ENCODE measurements at places on chromosomes 7 and 10.

DNA sequence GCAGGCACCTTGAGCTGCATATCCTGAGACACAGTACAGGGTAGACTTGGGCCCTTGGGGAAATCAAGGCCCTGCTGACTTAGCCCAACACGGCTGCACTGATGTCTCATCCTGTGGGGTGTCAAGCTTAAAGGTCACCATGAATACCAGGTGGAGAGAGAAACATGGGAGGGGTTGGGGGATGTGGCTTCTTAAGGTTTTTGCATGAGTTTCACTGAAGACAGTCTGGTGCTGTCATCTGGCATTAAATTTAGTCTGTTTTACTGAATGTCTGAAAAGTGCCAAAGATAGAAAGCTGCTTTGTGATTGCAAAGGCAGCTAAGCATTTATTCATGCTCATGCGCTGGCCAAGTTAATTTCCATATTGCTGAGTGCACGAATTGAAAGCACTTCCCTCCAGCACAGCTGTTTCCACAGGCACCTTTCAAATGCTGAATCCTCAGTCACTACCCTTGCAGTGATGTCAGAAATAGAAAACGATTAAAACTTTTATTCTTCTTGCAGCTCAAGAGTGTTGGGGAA is 102.1 kb downstream of the OSBPL3 start:
- DNase-seq: no peak

DNA sequence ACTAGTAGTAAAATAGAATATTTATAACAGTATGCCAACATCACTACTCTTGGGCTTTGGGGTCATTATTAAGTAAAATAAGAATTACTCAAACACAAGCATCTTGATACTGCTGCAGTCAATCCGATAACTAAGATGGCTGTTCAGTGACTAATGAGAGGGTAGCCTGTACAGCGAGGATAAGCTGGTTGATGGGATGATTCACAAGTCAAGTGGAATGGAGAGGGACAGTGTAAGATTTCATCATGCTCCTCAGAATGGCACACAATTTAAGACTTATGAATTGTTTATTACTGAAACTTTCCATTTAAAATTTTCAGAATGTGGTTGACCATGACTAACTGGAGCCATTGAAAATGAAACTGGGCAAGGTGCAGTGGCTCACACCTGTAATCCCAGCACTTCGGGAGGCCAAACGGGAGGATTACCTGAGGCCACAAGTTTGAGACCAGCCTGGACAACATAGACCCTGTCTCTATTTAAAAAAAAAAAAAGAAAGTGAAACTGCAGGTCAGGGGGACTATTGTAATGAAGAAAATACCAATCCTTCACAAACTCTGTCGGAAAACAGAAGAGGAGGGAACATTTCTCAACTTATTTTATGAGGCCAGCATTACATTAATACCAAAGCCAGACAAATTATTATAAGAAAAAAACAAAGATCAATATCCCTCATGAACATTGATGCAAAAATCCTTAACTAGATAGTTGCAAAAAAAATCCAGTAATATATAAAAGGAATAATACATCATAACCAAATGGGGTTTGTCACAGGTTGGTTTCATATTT is 11.2 kb downstream of the AVL9 start:
- no peak for DNase-seq

- no peak for DNase-seq
These were observed 93.6 kb downstream of the PRLHR start for GRCh38 chr10:118501637-118502440.

- no peak for DNase-seq
These were observed 7.9 kb downstream of the COBL start for GRCh38 chr7:51308696-51309095.

DNA sequence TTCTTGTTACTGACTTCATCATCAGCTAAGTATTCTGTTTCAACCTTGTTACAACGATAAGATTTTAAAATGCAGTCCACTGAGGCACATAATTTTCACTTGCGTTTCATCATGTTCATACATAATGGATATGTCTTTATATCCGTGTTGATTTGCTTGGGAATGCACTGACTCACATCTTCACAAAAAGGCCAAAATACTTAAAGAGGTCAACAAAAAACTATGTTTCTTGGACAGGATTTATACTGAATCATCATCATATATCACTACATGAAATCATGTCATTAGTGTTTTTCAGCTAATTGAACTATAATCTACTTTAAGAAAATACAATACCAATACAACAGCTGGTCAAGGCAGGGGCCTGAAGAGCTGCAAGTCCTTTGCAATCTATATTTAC is 324.5 kb upstream of the KLF6 start:
- DNase-seq: no peak

DNA sequence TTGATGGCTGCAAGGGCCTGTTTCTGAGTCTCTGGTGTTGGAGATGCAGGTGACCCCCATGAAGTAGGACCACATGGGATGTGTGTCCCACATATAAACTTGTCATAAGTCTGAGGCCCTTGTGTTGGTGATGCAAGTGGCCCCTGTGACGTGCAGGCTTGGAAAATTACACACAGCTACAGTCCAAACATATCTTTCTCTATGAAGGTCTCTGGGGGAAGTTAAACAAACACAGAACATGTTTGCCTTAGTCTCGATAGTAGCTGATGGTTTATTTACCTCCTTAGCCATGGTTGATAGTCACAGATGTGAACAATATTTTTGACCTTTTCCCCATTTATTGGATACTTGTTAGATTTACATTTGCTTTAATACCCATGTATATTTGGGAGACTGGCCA is 64.7 kb downstream of the ADCY1 start:
- DNase-seq: no peak

GRCh38 chr7:145474009-145474686 is 638.3 kb upstream of the TPK1 start:
- DNase-seq: no peak

GRCh38 chr10:117677890-117678500 is 135.4 kb downstream of the EMX2 start:
- DNase-seq: no peak

DNA sequence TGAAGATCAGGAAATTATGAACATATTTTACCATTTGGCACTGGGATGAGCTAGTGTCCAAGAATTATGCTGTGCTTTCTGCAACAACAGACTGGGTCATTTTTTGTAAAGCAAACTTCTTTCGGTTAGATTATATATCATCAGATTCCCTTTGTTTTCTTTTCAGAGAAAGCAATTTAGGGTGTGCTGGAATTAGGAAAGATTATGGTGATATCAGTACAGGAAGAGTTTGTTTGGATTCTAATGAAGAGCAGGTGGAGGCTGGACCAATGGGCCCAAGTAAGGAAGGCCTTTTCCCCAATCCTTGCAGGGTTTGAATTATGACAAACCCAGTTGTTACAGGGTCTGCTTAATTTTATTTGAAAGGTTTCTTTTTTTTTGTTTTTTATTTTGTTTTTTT is 1092.8 kb downstream of the KCNMA1 start:
- DNase-seq: no peak

DNA sequence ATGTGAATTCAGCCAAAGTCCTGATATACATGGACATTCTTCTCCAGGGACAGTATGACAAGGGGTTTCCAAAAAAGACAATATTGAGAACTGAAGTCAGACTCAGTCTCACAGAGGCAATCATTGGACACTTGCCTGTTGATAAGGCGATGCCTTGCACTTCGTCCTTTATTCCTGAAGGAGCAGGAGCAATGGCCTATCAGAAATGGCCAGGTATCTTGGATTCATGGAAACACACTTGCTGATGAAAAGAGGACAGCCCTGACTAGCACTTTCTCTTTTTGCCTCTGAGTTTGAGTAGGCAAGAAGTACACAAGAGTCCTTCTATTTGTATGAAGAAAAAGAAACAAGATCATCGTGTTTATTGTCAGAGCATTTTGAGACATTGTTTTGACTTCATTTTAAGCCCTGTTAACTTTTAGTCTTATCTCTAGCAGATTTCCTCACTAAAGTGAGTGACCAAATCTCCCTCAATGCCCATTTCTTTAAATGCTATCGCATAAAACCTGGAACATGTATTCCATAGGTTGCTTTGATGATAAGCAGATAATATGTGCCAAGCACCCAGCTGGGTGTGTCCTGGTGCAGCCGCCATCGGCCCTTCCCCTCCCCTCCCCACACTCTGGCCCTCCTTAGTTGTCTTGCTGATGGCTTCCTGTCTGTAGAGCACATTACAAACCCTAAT is 26.6 kb downstream of the ST8SIA6 start:
- no peak for DNase-seq

DNA sequence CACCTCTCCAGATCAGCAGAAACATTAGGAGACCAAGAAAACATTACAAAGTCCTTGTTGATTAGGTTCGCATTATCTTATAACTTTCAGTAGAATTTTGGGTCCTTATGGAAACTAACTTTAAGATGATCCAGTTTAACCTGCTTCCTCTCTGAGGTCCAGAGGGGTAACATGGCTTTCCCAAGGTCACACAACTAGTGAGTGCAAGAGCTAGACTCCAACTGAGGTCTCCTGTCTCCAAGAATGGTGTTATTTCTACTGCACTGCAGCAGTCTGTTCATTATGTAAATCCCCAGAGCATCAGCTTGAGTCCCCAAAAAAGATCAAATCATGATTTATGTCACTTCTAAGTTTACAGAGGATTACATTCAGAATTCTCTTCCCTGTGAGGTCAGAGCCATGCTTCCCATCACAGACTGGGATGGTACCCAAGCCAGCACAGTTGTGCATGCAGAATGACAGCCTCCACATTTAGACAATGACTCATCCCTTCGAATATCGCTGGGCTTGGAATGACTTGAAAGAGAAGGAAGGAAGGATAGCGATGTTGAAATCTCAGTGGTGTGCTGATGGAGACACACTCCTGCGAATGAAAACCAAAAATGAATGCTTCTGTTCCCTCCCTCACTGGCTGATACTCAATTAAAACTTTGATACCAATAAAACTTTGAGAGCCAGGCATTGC is 163.1 kb upstream of the PLXNA4 start:
- no peak for DNase-seq

DNA sequence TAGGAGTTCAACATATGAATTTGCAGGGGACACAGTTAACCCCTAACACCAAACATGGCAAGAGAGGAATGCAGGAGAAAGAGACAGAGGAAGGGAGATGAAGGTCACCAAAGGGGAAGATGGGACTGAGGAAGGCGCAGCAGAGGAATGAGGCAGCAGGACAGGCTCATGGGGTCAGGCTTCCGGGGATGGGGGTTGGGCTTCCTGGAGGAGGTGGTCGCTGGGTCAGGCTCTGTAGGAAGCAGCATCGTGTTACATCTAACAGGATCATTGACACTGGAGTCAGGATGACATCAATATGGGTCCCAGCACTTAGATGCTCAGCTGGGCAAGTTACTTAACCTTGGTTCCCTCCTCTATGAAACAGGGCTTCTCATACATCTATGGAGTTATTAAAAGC is 113.2 kb downstream of the NPTX2 start:
- no peak for DNase-seq

DNA sequence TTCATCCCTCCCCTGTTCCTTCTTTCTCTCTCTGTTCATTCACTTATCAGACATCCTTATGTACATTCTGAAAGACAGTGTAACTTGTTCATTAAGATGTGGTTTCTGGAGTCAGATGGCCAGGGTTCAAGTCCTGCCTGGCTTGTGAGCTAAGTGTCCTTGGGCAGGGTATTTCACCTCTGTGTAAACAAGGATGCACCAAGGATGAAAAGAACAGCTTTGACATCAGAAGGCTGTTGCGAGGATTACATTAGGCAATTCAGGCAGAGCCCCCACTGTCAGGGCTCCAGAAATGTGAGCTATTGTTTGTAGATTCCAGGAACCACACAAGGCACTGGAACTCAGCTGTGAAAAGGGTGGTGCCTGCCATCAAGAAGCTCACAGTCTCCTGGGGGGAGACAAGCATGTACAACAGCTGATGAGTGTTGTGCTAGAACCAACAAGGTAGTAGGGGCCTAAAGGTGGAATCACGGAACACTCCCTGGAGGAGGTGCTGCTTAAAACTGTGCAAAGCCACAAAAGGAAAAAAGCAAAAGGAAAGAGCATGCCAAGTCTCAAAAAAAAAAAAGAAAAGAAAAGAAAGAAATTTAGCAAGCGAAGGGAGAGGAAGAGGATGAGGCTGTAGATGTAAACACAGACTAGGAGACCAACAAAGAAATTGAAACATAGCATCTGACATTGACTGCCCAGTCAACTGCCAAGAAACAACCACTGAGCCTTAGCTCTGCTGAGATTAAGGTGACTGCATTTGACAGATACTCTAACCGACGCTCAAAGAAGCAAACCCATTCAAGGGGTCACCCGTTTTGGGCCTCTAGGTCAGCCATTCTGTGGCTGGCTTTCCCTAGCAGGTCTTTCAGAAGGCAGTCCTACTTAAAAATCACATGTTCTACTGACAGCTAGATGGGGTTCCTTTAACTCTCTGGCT is 12.5 kb downstream of the PDLIM1 start:
- DNase-seq: no peak

DNA sequence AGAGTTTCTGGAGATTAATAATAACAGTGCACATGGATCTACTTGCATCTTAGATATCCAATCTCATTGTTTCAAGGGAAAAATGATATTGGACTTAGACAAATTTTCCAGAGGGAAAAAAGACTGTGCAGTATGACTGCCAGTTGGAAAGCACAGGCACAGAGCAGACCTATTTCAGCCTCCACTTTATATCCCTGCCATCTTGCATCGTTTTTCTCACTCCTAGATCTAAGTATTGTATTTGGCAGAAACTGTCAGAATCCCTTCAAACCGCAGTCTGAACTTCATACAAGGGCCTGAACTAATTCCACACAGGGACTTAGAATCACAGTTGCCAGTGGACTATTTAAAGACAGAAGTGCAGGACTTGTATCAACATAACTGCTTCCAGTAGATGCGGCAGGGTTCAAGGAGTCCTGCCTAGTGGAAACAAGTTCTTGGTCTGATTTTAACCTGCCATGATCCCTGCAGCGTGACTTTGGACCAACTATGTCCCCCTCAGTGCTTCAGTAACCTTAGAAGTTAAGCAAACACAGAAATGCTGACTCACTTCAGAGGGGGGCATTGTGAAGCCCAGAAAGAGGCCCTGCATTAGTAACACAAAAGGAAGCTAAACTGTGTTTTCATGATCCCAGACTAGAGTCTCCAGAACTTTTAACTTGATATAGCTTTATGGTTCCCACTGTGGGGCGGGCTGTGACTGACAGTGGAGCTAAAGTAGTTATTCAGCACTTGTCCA is 95.7 kb upstream of the PALS2 start:
- no peak for DNase-seq

DNA sequence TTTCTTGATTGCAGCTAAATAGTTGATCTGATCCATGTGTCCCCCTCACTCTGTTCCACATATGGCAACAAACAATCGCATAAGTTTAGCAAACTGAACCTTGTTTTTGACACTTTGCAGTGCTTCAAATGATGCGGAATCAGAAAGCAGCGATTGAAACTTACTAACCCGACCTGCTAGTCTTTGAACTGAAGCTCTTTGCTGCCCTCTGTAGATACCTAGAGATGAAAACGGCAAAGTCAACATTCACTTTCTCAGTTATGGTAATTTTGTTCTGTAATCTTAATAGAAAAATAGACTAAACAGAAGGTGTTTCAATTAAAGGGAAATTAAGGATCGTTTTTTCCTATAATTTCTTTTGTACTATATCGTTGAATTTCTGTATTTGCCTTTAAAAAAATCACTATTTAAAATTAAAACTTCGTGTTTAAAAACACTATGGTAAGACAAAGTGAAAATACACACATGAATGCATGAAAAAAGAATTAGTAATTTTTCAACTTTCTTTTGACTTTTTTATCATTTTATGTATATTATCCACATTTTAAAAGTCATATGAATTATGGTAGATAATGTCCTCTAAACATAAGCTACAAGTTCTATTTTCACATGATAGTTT is 276.5 kb downstream of the MAGI2 start:
- DNase-seq: no peak
